GM13976 (cell line): ENCODE measurements at places on chromosomes 4 and X.

- DNase-seq = no peak
These were observed 137.0 kb downstream of the CPZ start for GRCh38 chr4:8729408-8730149.

GRCh38 chr4:160265014-160265413, 1162.1 kb downstream of the RAPGEF2 start:
- no peak for DNase-seq

GRCh38 chrX:148311544-148311943, 188.9 kb upstream of the AFF2 start:
- no peak for DNase-seq

- no peak for DNase-seq
These were observed 14.7 kb downstream of the S100G start for GRCh38 chrX:16664626-16665025.

DNA sequence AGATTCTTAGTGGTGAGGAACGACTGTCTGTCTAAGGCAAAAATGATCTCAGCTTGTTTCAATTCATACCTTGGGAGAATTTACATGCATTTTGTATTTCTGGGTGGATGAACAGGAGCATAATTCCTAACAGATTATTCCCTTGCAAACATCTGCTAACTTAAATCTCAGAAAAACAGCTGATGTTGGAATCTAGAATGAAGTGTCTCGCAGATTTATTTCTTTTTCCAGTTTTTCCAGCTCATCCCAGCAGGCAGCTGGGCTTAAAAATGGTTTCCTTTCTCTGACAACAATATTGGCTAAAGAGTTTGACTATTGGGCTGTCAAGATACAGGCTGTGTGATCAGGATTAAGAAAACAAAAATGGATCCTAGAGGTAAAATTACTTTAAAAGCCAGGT, 1.1 kb downstream of the LNX1 start:
- DNase-seq = no peak

DNA sequence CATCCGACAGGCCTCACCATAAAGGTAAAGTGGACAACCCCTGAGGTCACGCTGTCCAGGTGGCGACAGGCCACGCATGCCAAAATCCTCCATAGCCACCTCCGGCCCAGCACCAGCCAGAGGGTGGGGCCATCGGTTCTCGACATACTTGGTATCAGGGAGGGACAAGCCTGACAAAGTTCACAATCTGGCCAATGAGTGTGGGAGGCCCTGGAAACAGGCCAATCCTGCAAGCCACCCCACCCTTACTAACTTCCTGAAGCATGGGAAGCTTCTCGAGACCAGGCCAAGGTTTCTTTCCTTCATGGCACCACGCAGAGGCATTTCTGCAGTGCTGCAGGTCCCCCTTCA, 73.8 kb downstream of the MTMR1 start:
- DNase-seq = no peak

DNA sequence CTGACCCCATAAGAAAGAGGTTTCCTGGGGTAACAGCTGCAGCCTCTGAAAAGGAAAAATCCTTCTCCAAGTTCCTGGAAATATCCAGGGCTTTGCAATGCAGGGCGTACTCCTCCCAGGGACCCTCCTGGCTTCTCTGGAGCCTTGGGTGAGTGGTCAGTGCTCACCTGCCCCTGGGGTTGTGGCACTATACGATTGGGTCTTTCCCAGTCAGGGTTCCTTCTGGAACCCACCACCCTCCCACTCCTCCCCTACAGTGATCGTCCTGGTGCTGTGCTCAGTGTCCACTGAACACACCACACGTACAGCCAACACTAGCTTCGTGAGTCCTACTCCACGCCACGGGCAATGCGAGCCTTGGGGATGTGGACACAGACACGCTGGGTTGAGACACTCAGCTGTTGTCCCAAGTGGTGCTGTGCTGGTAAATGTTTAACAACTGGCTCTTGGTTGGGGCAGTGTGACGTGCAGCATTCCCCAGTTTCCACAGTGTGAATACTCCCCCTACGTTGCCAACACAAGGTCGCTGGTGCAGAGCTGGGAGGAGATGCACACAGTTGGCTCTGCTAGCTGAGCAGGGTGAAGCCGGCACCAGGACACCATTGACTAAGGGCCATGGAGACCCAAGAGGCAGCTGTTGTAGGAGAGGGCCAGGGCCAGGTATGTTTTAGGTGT, 65.4 kb downstream of the HTRA3 start:
- DNase-seq = no peak

GRCh38 chr4:153114771-153115321, 89.4 kb upstream of the TRIM2 start:
- DNase-seq = no peak

DNA sequence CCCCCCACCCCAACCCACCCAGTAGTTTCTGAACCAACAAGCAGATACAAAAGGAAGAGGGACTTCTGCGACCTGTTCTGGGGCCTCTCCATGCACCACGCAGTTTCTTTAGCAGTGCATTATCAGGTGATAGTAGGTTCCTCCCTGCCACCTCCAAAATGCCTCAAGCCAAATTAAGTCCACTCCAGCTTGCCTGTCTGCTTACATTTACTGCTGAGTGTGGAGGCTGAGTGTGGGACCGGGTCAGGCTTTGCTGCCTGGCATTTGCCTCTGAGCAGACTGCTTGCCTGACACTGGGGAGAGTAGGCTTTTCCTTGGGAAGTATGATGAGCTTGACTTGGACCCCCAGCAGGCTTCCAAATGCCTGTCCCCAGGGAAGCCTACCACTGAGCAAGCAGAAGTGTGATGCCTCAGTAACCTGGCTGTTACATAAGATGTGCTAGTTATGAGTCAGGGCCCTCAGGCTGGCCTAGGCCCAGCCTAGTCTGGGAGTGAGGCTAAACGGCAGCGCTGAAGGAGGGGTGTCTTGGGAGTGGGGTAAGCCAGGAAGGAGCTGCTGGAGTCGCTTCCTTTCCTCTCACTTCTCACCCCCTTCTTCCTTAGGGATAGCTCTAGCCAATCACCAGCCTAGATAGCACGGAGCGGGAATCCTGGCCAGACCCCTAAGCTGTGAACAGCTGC, 9.0 kb downstream of the TSC22D3 start:
- DNase-seq = no peak
